ENCODE measurements at places on chromosomes 4 and X. TPM values are rescaled to one million over a fixed set of nuclear protein-coding genes. Genes with fewer than 3 reads are reported as not detected.

DNA sequence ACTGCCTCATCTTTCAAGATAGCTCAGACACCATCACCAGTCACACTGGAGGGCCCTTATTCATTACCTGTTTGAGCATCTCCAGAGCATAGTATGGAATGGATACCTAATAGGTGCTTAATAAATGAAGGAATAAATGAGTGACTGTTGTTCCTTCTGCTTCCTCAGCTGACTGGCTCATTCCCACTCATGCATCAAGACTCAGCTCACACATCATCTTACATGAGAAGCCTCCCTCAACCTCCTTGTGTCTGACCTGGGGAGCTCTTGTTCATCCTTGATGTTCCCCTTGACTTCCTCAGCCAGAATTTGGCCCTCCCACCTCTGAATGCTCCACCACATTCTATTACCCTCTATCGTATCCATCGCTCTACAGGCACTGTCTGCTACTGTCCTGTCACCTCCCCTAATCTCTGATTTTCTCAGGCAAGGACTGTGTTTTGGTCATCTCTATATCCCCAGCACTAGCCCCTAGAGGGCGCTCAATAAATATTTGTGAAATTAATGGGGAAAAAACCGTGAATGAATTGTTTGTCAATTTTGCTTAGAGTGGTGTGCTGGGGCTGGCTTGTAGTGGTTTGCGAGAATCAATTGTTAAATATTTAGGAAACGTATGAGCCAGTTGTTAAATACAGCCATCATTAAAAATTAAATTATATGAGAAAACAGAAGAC is 88.3 kb downstream of the NHSL2 start:
- DNase-seq = peak; percentile 26

DNA sequence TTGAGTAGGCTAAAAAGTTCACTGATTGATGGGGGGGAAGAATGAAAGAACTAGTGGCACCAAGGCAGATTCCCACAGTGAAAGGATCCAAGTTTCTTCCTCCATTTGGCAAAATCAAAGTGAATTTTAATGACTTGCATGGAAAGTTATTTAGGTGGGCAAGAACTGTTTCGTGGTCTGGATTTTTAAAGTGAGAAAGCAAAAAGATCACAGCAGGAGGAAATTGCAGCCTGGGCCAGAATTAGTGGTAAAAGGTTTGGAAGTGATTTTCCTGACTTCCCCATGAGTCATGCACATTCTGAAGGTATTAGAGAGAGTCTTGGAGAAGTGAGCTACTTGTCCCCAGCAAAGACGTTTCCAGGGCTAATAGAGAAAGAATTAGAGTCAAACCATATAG is 207.8 kb downstream of the ANTXR2 start:
- DNase-seq = no peak

USP27X gene
- total RNA-seq = 1.7 TPM

WDR44 gene
- total RNA-seq = 12.1 TPM

GRCh38 chrX:40146262-40147125 is 48.7 kb upstream of the BCOR start:
- DNase-seq = no peak

DNA sequence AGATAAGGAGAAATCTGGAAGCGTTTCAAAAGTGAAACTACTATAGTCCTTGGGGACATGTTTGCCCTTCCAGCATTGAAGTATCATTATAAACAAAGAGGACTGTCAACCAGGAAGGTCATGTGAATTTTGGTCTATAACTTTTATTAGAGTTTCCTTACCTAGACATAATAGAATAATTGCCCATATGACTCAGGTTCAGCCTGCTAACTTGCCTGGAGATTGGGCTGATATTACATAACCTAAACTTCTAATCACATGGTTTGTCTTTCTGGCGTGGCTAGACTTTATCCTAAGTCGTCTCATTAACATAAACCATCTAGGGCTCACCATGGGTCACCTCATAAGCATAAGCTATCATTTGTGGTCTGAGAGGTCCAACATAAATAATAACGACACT is 775.9 kb downstream of the CENPC start:
- DNase-seq = no peak

GRCh38 chr4:1533501-1534064 is 127.3 kb upstream of the NKX1-1 start:
- no peak for DNase-seq

DNA sequence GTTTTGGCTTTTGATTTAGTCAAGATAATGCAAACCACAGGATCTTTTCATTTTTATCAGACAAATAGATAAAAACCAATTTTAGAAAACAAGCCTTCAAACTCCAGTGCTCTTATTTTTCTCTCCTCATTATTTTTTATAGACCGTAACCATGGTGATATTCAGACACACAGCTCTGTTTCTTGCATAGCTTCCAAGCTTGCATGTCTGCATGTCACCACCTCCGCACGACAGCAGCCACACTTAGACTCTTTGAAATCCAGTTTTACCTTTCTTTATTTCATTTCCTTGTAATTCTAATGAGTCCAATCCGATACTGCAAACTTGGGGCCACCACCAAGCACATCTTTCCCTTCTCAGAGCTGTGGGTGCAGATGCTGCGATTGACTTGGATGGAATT is 94.3 kb upstream of the GPM6A start:
- DNase-seq = no peak

DDX60 gene
- 6.3 TPM for total RNA-seq

DNA sequence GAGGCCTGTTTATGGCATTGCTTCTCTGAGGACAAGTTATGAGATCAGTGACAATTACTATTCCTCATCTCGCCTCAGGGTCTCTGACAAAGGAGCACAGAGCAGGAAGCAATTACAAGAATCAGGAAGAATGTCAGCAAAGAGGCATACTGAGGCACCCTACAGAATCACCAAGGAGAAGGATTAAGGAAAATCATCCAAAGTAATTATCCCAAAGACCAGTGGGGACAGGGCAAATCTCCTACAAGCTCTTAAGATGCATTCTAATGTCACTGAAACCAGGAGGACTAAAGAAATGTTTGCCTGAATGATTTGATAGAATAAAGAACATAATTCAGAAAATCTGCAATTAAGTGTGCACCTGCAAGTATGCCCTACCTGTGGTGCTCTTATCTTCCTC is 206.2 kb downstream of the RCHY1 start:
- DNase-seq = no peak

PABPC1L2B gene
- total RNA-seq = not detected

- no peak for DNase-seq
Observed at GRCh38 chr4:166501941-166502382, 628.9 kb downstream of the TLL1 start.

ARSH gene
- total RNA-seq = not detected

DCAF12L2 gene
- total RNA-seq = not detected

DNA sequence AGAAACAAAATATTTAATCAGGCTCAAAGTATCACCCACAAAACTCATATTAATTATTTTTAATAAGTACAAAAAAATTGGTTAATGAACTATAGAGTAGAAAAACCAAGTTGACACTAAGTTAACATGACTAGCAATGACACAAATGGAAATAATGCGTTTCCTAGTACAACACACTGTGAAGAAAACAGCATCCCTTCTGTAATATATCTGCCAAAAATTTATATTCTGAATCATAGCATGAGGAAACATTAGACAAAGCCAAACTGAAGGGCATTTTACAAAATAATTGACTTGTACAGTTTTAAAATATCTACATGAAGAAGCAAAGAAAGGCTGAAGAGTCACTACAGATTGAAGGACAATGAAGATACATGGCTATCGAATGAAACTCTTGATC is 477.6 kb upstream of the INTU start:
- DNase-seq = no peak

GRCh38 chrX:11739776-11740175 is 18.3 kb upstream of the MSL3 start:
- DNase-seq = no peak
